ENCODE measurements at places on chromosomes 1 and 21. TPM values are rescaled to one million over a fixed set of nuclear protein-coding genes. Genes with fewer than 3 reads are reported as not detected.

The MMEL1 gene
- 0.63 TPM for total RNA-seq

The AKR7A3 gene
- total RNA-seq: 0.73 TPM

The IFI44 gene
- total RNA-seq: 55.1 TPM

The GJC2 gene
- total RNA-seq: 0.84 TPM

The ORC1 gene
- total RNA-seq: 2.4 TPM

The C1orf167 gene
- not detected for total RNA-seq

Measured in mononuclear cell (primary cell).